T-helper 1 cell (primary cell): ENCODE measurements at places on chromosomes 7 and 10.

GRCh38 chr10:16816830-16817124 lies 447 bp downstream of the RSU1 start:
- no peak for DNase-seq

DNA sequence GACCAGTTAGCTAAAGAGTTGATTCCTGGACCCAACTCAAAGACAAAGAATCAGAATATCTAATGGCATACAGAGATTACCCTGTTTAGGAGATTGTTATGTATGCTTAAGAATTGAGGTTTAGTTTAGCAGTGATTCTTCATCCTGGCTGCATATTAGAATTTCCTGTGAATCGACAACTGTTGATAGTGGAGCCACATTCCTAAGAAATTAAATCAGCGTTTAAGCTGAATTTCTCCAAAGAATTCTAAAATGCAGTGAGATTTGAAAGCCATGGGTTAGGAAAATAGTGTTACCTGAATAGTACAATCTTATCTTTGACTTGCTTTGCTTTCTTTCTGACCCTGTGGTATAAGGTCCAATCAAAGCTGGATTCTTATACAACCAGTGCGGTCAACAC lies 16.4 kb upstream of the FERD3L start:
- no peak for DNase-seq

GRCh38 chr7:129779602-129780256 lies 168.2 kb downstream of the NRF1 start:
- no peak for DNase-seq

DNA sequence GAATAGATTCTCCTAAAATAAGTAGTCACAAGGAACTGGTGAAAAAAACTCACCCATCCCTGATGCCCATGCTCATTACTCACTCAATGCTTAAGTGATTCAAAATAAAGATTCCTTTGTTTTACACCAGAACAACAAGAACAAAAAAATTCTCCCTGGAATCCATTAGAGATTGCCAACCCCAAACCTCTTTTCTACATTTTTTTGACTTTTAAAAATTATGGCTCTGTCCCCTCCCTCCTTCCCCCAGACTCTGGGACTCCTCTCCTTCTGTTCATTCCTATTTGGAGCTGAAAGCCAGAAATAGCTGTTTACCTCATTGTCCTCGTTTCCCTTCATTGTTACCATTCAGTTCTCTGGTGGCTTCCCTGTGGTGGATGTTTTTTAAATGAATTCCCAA lies 63.2 kb upstream of the FHIP2A start:
- DNase-seq: no peak

- no peak for DNase-seq
Observed at GRCh38 chr7:108292541-108292940, 162.4 kb upstream of the LAMB4 start.

DNA sequence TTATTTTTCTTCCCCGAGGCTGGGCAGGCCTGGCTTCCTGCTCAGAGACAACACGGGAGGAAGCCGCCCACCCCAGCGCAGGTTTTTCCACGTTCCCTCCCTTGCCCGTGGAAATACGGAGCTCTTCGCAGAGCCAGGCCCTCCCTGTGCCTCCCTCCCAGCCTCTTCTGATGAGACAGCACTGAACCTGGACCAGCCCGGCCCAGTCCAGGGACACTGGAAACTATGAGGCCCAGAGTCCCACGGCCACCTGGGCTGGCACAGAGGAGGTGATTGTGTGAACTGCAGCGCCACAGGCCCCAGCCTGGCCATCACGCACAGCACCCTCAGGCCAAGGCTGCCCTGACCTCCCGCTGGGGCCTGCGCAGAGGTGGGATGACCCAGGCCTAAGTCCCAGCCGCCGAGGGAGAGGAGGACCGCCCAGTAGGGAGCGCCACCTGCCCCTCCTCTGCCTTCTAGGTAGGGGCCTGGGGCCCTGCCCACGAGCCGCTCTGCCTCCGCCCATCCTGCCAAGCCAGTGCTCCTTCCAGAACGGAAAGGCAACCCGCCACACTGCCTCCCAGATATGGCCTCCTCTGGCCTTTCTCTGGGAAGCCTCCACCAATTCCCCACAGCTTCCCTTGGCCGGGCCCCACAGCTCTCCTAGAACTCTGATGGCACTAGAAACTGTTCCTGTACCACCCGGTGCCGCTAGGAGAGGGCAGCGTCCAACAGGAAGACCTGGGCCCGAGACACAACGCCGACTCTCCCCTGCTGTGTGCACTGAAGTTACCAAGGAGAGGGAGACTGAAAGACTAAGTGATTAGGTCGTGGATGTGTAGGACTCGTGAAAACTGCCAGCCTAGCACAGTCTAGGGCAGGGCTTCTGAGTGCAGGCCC lies 57.2 kb downstream of the PROSER2 start:
- DNase-seq: no peak
